ENCODE measurements at places on chromosomes 3 and 15. TPM values are rescaled to one million over a fixed set of nuclear protein-coding genes. Genes with fewer than 3 reads are reported as not detected.

RARRES1 gene
- total RNA-seq: 166 TPM

ANKRD63 gene
- not detected for total RNA-seq

GASK1A gene
- total RNA-seq: 0.85 TPM

PTX3 gene
- total RNA-seq: 679 TPM

SMAD3 gene
- 35.8 TPM for total RNA-seq

LINS1 gene
- total RNA-seq: 5.7 TPM

ISL2 gene
- 0.37 TPM for total RNA-seq

Measured in smooth muscle cell of bladder (primary cell).